ENCODE measurements at places on chromosomes 16 and 17.

DNA sequence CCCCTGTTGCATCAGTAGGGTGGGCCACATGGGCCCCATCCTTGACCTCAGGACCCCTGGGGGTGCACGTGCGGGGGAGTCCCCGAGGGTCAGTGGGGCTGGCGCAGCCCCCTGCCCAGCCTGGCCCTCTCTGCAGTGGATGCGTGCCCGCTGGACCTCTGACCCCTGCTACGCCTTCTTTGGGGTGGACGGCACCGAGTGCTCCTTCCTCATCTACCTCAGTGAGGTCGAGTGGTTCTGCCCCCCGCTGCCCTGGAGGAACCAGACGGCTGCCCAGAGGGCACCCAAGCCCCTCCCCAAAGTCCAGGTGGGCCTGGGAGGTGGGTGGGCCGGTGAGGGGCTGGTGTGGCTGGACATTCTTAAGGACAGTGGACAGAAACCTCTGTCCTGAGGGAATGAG, 35.9 kb downstream of the MGAT5B start:
- no peak for DNase-seq

- peak; percentile 59 for DNase-seq
Measured at GRCh38 chr16:24858219-24859041, 12.7 kb downstream of the SLC5A11 start.

GRCh38 chr17:80586846-80587228, 42.2 kb downstream of the RPTOR start:
- peak; percentile 90 for DNase-seq

DNA sequence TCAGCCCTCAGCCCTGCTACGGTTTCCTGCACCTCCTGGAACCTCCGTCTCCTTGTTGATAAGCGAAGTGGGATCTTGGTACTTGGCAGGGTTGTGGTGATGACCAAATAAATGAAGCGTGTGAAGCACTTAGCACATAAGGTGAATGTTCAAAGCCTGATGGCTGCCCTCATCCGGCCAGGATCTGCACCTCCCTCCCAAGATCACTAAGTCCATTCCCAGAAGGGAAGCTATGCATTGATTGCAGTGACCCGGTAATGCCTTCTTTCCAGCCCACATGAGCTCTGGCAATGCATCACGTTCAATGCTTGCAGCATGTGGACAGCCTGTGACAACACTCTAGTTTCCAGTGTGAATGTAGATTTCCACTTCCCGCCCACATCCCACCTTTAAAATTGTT, 24.9 kb upstream of the RHOT1 start:
- DNase-seq = no peak

DNA sequence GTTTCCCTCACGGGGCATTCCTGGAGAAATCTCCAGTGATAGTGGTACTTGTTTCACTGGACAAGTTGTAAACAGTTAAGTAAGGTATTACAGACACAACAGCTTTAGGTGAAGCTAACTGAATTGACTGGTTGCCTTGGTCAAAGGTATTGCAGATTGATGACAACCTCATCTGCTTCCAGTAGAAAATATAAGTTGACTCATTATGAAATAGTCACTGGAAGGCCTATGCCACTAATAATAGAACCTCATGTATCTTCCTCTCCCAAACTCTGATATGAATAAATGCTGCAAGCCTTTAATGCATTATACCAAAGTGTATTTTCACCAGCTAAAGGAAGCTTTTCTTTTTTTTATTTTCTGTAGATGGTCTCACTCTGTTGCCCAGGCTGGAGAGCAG, 44.8 kb downstream of the GLG1 start:
- DNase-seq = no peak

GRCh38 chr17:77634710-77635109, 323.8 kb upstream of the TNRC6C start:
- no peak for DNase-seq

DNA sequence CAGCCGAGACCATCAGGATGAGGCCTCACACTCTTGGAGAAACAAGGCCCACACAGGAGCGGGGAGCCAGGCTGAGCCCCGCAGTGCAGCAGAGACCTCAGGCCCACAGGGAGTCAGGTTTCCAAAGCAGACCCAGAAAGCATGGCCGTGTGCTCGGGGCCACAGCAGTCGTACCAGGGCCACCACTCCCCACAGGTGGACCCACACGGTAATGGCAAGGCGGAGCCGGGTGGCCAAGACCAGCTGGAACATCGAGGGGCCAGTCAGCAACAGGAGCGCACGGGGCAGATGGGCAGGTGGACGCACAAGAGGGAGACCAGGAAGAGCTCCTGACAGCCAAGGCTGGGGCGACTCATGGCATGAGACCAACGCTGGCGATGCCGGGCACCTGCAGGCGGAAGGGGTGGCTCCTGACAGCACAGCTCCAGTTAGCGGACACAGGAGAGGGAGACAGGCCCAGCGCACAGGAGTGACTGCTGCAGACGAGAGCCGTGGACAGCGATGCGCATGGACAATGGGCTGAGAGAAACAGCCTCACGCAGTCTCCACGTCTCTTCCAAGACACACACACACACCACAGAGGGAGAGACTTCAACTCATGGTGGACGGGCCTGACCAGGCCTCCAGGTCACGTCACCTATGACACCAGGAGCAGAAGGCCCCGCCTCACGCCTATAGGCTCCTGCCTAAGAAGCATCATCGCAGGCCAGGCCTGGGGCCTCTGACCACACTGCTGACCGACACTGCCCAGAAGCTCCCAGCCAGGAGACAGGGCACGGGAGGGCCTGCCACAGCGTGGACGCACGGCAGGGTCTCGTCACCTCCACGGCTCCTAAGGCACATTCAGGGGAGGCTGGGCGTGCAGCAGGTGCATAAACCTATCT, 58.6 kb downstream of the ZNF778 start:
- DNase-seq = no peak

DNA sequence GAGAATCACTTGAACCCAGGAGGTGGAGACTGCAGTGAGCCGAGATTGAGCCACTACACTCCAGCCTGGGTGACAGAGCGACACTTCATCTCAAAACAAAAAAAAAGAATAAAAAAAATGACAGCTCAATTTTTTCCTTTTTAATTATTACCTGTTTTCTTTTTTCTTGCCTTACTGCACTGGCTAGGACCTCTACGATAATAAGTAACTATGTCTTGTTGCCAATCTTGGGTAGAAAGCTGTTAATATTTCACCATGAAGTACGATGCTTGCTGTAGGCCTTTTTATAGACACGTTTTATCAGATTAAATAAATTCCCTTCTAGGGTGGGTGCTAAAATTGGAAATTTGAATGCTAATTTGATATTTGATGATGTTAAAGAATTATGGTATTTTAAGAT, 82.8 kb downstream of the GLG1 start:
- no peak for DNase-seq

GRCh38 chr17:4485676-4486646, 12.7 kb upstream of the SPNS2 start:
- no peak for DNase-seq

- no peak for DNase-seq
Measured at GRCh38 chr16:23505180-23505665, 5.1 kb downstream of the GGA2 start.

GRCh38 chr17:39808409-39808997, 55.6 kb downstream of the IKZF3 start:
- DNase-seq = no peak

GRCh38 chr16:88014252-88014781, 63.1 kb downstream of the BANP start:
- peak; percentile 77 for DNase-seq

GRCh38 chr17:19590912-19591551, 57.4 kb downstream of the SLC47A1 start:
- no peak for DNase-seq

DNA sequence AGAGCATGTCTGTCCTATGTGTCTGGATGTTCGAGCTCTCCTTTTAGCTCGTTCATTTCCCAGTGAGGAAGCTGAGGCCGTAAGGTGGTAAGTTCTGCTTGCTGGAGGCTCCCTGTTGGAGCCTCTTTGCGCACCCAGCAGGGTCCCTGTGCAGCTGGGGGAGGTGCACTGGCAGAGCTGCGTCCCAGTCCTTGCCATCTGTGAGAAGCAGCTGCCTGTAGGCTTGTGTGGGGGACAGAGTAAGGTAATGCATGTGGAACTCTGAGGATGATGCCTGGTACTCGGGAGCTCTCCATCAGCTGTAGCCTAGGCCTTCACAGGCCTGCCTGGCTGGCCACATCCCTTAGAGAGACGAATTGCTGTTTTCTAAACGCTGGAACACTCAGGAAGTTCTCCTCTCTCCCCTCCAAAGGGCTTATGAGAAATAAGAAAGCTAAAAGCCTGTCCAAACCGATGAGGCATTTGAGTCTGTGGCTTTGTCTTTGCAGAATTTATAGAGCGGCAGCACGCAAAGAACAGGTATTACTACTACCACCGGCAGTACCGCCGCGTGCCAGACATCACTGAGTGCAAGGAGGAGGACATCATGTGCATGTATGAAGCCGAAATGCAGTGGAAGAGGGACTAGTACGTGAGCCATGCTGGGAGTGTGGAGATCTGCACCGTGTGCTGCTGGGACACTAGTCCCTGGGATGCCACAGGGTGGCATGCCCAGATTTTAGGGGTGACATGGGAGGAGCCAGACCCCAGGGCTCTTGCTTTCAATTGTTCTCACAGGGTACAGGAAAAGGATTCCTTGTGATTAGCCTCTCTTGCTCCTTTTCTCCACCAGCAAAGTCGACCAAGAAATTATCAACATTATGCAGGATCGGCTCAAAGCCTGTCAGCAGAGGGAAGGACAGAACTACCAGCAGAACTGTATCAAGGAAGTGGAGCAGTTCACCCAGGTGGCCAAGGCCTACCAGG, 1.6 kb downstream of the NDUFB10 start:
- peak; percentile 50 for DNase-seq

GRCh38 chr17:82932518-82933310, 92.9 kb upstream of the ZNF750 start:
- peak; percentile 86 for DNase-seq

- DNase-seq = no peak
Measured at GRCh38 chr17:28892024-28892423, 5.5 kb downstream of the FLOT2 start.

DNA sequence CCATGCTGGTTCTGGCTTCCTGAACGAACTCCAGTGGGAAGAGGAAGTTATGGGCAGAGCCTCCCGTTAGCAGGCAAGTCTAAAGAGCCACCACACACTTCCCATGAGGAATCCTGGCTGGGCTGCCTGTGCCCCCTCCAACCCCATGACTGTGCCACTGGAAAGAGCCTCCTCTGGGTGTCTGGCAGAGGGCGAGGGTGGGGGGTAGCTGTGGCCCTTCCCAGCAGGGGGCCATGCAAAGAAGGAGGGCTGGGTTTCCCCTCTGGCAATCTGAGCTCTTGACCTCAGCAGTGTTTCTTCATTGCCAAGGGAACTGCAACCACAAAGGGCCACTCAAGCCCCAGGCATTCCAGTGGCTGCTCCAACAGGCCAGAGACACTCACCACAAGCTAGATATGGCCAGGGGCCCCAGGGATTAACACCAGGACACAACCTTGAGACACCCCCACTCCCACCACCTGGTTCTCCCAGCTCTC, 1.7 kb upstream of the RRAD start:
- DNase-seq = peak; percentile 88

GRCh38 chr17:81263371-81264181, 24.5 kb downstream of the NDUFAF8 start:
- no peak for DNase-seq

- no peak for DNase-seq
Measured at GRCh38 chr16:13315642-13316427, 414.4 kb downstream of the SHISA9 start.

- DNase-seq = no peak
Measured at GRCh38 chr17:40538936-40539705, 26.2 kb downstream of the CCR7 start.

- no peak for DNase-seq
Measured at GRCh38 chr16:53775106-53775820, 71.3 kb downstream of the FTO start.

GRCh38 chr17:830950-831349, 48.8 kb downstream of the MRM3 start:
- DNase-seq = no peak

GRCh38 chr17:62723842-62724241, 84.3 kb downstream of the MARCHF10 start:
- peak; percentile 29 for DNase-seq

DNA sequence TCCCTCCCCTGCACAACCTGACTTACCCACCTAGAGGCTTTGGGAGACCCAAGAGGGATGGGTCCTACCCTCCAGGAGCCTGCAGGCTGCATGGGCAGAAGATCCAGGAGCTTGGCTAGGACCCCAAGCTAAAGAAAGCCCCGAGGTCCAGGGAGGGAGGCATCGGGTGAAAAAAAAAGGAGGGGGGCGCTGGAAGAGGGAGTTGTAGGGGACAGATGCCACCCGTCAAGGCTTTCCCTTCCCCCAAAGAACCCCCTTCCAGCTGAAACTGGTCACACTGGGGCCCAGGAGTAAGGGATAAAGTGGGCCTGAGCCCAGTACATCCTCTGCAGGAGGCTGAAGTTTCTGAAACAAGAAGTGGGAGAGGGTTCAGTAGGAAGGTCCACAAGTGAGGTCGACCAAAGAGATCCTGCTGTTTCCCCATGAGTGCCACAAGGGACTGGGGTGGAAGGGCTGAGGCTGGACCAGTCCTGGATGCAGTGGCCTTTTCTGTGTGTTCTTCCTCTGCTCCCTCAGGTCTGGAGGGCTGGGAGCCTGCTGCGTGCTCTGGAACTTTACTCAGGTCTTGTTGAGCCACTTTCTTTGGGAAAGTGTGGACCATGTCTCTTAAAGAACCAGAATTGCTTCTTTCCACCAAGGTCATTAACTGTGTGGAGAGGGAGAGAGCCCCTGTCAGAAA, 14.2 kb upstream of the CBFB start:
- no peak for DNase-seq

DNA sequence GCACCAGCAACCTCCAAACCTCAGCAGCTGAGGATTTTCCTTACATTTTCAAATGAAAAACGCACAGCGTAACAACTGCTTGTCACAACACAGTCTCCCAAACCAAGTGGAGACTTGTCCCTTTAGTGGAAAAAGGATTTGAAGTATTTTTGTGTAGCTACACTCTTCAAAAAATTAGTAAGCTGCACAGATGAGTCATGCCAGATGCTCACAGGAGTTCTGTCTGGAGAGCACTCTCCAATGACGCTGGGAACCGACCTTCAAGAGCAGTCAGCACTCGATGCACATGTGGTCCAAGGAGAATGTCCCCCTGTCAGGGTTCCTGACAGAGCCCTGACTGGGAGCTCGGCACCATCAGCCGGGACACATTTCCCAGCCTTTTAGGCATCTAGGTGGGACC, 39.8 kb downstream of the MAP1LC3B start:
- peak; percentile 94 for DNase-seq

DNA sequence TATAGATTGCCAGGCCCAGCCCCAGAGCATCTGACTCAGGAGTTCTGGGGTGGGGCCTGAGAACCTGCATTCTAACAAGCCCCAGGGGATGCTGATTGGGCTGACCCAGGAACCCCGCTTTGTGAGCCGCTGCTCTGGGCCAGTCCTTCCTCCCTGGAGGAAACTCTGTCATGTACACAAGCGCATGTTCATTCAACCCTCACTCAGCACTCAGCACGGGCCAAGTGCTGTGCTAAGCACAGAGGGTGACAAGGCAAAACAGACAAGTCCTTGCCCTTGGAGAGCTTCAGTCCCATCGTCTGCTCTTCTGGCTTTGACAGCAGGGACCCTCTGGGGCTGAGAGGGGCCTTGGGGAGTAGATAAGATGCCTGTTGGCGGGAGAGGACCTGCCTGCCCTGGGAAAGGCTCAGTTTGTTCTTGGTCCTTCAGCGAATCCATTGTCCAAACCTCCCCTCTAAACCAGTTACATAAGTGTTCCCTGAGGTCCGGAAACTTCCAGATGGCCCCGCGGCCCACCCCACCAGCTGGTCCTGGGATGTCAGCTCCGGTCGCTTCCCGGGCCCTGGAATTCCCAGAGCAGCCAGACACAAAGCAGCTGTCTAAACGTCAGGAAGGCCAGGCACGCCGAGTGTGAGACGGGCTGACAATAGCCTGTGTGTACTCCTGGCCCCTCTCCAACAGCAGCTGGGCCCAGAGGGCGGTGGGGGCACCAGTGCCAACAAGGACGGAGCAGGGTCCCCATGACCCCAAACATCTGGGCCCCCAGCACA, 88.8 kb downstream of the ZDHHC7 start:
- DNase-seq = peak; percentile 46
